ENCODE measurements at places on chromosomes 1 and 21. TPM values are rescaled to one million over a fixed set of nuclear protein-coding genes. Genes with fewer than 3 reads are reported as not detected.

DNA sequence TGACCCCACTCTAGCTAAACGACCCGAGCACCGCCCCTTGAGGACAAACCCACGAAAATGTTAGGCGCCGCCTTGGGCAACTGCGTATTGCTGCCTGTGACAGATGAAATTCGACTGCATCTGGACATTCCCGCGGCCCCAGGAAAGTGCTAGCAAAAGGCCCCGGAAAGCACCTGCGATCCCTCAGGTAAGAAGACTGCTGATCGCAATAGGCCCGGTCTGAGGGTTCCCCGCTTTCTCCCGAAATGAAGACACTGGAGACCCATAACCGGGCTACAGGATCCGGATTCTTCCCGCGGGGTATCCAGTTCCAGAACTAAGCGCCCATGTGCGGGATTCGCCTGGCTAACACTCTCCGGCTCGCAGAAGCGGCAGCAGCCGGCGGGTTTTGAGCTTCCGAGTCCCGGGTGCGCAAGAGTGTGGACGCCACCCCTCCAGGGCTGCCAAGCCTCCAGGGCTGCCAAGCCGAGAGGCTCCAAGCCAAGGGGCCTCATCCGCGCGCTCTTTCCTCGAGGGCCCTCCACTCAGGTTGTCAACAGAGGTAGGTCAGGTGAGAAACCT, 157.9 kb upstream of the NBPF11 start:
- H3K36me3 ChIP-seq = no peaks in the 10 kb centered on the region
- H3K27me3 ChIP-seq = peaks cover 47% of the 10 kb centered on the region
- no peaks in the 10 kb centered on the region for H3K4me1 ChIP-seq
- no peak overlapping the region for H3K4me3 ChIP-seq

- H3K27me3 ChIP-seq = no peaks in the 10 kb centered on the region
- H3K4me3 ChIP-seq = no peak overlapping the region
- DNase-seq = no peak
- H3K27ac ChIP-seq = no peak overlapping the region
These were observed 15.7 kb upstream of the GLIS1 start for GRCh38 chr1:53754484-53755312.

- H3K4me3 ChIP-seq = no peak overlapping the region
- H3K27me3 ChIP-seq = no peaks in the 10 kb centered on the region
- H3K4me1 ChIP-seq = peaks cover 54% of the 10 kb centered on the region
- H3K27ac ChIP-seq = no peak overlapping the region
- H3K36me3 ChIP-seq = peaks cover 12% of the 10 kb centered on the region
- DNase-seq = no peak
These were observed 5.6 kb downstream of the PRCC start for GRCh38 chr1:156772728-156773497.

DNA sequence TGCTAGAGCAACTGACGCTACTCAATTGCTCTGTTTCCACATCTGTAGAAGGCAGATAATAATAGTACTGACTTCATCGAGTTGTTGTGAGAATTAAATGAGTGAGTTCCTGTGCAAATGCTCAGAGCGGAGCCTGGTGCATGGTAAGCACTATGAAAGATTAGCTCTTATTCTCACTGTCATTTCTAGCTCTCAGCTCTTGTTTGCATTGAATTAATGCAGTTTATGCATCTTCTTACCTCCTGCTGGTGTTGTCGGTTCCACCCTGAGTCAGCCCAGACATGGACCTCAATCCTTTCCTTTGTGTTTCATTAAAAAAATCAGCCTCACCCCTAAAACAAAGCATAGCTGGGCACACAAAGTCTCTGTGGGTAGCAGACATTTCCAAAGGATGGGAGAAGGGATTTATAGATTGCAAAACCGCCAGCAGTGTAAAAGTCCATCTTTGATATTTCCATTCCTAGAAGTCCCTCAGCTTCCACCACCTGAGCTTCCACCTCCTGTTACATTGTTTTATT, 254.4 kb upstream of the CSF3R start:
- H3K27ac ChIP-seq = no peak overlapping the region
- H3K36me3 ChIP-seq = no peaks in the 10 kb centered on the region
- no peak overlapping the region for H3K4me3 ChIP-seq
- no peaks in the 10 kb centered on the region for H3K4me1 ChIP-seq

DNA sequence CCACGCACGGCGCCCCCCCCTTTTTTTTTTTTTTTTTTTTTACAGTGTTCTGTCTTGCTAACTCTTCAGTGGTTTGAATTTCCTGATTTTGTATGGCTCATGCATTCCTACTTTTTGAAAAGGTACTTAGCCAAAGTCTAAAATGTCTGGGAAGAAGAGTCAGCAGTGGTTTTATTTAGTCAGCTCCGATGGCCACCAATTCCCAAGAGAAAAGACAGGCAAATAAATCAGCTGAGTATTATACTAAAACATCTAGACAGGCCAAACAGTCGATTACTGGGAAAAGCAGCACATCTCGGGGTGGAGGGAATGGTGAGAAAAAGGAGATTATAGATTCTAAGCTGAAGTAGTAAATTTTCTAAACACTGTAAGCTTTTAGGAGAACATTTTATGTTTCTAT, 192.5 kb upstream of the ZRANB2 start:
- H3K4me1 ChIP-seq = no peaks in the 10 kb centered on the region
- no peak for DNase-seq
- H3K4me3 ChIP-seq = no peak overlapping the region
- H3K27ac ChIP-seq = no peak overlapping the region

GRCh38 chr21:43297391-43297981, 128.7 kb downstream of the CRYAA start:
- no peak for DNase-seq
- H3K4me1 ChIP-seq = no peaks in the 10 kb centered on the region
- no peak overlapping the region for H3K27ac ChIP-seq
- no peaks in the 10 kb centered on the region for H3K36me3 ChIP-seq
- no peaks in the 10 kb centered on the region for H3K27me3 ChIP-seq
- H3K4me3 ChIP-seq = no peak overlapping the region

Gene TLR5
- 0.46 TPM for total RNA-seq

Gene FAM110D
- total RNA-seq = not detected

Gene FOXD2
- total RNA-seq = 0.18 TPM

All from CD8-positive, alpha-beta memory T cell (primary cell).